ENCODE measurements at places on chromosomes 1 and 21.

DNA sequence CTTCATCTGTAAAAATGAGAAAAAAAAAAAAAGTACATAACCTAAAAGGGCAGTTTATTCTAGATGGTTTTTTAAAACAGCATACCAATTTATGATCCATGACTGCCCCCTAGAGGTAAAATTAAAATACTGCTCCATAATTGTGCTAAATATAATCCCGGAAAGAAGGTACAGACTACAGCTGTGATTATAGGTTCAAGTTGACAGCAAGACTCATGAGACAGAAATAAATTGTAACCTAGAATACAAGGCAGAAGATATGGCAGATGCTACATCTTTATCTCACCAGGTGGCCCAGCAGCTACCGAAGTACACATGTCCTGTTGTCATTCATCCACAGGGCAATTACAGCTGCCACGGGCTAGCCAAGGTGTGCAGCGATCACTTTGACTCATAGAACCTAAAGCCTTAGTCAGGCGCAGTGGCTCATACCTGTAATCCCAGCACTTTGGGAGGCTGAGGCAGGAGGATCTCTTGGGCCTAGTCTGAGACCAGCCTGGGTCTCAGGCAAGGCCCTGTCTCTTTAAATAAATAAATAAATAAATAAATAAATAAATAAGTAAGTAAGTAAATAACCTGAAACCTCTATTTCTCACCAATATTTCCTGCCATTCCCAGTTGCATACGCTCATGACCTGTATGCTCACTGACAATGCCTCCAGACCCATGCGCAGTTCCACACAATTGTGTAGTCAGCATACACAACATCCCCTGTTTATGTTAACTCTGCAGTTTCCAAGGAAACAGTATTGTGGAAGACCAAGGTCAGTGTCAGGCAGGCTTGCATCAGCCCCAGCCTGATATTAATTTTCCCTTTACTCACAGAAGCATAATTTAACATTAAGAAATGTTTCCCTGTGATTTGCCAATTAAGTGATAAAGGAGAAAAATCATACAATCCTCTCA is 18.3 kb upstream of the PPIE start:
- peak; percentile 23 for DNase-seq

DNA sequence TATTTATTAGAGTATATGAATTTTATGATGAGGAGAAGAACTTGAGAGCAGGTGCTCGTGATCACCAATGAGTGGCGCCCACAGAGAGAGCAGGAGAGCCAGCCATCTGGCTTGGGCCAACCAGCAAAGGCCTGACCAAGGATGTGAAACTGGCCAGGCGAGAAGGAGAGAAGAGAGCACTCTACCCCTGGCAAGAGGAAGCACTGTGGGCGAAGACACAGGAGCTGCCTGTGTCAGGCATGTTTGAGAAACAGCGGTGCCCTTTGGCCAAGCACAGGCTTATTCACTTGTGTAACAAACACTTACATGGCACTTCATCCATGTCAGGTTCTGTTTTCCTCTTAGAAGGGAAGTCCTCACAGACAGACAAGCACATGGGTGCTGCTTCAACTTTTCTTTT is 4.2 kb upstream of the SIPA1L2 start:
- DNase-seq = no peak

DNA sequence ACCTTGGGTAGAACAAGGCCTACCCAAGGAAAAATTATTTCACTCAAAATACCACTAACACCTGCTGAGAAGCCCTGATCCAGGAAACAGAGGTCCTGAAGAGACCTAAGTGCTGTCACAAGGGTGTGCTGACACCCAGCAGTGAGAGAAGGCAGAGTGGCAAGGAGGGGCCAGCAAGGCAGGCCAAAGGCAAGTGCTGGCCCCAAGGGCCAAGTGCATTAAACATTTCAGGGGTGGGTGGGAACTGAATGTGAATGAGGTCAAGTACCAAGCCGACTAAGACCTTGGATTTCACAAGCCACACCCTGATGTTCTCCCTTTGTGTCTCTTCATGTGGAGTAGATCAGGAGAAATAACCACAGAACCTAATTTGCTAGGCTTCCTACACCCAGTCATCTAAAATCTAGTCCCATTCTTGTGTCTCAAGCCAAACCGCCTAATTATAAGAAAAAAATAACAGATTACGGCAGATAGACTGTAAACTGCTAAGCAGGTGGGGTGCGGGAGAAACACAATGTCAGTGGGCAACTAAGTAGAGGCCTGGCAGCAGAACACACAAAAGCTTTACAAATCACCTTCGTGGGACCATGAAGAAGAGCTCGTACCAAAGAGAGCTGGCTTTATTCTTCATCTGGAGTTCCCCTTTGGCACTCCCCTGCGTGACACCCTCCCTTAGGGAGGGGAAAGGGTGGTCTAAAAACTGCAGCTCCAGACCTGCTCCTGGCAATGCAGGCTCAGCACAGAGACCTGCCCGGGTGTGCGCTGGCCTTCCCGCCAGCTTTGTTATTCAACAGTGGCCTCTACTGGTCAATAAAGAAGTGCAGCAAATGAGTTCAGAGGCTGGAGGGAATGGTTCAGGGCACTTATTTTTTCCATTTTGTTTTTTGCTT is 8.7 kb downstream of the UBE2G2 start:
- peak; percentile 29 for DNase-seq

GRCh38 chr1:117967477-117967876 is 37.9 kb downstream of the WDR3 start:
- DNase-seq = peak; percentile 3

GRCh38 chr1:55192093-55192492 is 23.1 kb downstream of the USP24 start:
- no peak for DNase-seq

DNA sequence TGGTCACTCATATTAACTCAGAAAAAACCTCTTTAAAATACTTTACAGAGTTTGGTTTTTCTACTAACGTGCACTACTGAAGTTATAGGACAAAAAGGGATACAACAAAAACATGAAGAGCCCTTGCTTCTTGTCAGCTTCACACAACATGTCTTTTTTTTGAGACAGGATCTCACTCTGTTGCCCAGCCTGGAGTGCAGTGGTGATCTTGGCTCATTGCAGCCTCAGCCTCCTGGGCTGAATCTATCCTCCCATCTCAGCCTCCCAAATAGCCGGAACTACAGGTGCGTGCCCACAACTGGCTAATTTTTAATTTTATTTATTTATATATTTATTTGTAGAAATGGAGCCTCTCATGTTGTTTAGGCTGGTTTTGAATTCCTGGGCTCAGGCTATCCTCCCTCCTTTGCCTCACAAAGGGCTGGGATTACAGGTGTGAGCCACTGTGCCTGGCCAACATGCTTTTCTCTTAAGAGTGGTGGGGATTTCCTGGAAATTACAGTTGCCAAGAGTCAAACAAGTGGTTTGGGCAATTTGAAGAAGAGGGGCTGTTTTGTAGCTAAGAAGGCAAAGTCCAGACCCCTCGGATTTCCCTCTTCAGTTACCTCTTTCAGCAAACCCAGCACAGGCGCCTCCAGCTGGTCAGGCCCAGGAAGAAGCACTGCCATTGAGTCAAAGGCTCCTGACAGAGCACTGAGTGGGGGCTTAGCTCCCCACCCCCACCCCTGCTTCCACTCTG is 6.4 kb upstream of the SMPDL3B start:
- DNase-seq = no peak

DNA sequence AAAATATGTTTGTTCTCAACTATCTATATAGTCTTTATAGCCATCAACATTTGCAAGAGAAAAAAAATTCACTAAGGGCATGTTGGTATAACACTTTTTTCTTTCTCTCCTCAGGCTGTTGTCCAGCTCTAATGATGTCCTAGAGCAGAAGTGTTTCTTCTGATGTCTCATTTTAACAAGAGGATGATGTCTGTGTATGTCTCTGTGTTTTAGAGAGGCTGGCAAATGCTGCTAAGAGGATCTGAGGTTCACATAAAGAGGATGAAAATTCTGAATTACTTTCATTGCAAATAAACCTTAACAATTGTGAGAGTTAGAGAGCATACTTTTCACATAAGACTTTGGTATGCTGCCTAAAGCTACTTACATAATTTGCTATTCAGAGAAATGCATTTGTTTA is 2.6 kb upstream of the BRINP3 start:
- no peak for DNase-seq

- no peak for DNase-seq
These were observed 5.6 kb downstream of the ELK4 start for GRCh38 chr1:205626216-205626615.

DNA sequence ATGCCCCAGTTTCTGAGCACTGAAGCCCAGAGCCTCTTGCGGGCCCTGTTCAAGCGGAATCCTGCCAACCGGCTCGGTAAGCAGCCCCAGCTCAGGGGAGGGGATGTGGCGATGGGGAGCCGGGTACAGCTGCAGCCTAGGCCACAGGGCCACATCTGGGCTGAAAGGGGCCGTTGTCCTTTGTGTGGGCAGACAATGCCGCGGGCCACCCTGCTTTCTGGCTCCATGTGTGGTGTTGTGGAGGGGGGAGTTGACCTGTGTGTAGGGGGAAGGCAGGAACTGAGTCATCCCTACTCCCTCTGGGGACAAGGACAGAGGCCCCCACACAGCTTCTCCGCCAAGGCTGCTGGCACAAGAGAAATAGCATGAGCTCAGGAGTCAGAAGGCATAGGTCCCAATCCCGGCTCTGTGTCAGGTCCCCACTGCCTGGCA is 26.0 kb downstream of the RPS6KA1 start:
- DNase-seq = no peak

DNA sequence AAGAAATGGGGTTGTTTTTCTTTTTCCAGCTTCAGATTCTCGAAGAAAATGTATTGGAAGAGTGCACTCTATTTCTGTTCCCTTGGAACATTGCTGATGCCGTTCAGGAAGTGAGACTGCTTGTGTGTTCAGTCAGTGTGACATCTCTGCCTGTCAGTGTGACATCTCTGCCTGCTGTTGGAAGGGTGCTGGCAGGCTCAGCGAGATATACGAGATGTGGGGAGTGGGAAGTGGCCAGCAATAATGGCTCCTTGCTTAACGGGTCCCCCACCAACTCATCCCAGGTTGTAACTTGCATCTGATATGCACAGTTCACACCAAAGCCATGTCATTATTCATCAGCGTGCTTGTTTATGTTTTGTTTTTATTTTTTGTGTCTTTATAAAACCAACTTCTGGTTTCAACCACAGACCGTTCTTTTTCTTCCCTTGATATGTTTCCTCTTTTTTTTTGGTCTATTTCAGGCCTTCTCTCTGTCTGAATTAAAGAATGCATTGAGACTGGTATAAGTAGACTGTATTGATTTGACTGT is 145.4 kb downstream of the GALNT2 start:
- no peak for DNase-seq

DNA sequence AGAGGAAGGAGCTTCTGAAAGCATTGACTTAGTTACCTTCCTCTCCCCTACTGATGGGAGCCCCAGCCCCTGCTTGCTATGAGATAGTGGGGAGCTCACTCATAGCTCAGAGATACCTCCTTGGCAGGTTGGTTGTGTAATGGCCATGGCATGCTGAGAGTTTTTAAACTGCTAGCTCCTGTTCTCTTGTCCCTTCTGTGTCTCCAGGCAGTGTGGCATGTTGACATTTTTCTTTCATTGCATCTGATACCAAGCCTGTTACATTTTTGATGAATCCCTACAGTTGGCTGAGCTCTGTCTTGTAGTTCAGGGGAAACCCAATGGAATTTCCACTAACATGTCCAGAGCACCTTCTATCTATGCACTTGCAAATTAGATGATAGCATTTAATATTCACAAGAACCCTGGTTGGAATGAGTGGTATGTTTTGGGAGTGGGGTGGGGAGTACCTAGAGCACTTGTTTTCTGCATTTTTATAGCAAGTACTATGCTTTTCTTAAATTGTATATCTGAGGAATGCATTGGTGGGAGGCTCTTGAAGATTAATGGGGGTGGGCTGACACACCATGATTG is 39.1 kb upstream of the EFCAB14 start:
- no peak for DNase-seq

- no peak for DNase-seq
These were observed 21.4 kb upstream of the ALDH4A1 start for GRCh38 chr1:18923756-18924211.

DNA sequence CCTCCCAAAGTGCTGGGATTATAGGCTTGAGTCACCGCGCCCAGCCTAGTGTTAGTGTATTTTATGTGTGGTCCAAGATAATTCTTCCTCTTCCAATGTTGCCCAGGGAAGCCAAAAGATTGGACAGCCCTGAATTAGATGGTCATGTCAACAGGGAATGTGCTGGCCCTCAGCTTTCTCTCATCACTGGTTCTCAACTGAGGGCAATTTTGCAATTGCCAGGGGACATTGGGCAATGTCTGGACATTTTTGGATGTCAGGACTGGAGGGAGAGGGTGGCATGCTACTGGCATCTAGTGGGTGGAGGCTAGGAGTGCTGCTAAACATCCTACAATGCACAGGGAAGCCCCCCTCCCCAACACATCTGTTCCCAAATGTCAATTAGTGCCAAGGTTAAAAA is 95.0 kb downstream of the LAMC2 start:
- DNase-seq = peak; percentile 45

GRCh38 chr1:116686723-116687352 is 19.3 kb upstream of the IGSF3 start:
- DNase-seq = no peak

DNA sequence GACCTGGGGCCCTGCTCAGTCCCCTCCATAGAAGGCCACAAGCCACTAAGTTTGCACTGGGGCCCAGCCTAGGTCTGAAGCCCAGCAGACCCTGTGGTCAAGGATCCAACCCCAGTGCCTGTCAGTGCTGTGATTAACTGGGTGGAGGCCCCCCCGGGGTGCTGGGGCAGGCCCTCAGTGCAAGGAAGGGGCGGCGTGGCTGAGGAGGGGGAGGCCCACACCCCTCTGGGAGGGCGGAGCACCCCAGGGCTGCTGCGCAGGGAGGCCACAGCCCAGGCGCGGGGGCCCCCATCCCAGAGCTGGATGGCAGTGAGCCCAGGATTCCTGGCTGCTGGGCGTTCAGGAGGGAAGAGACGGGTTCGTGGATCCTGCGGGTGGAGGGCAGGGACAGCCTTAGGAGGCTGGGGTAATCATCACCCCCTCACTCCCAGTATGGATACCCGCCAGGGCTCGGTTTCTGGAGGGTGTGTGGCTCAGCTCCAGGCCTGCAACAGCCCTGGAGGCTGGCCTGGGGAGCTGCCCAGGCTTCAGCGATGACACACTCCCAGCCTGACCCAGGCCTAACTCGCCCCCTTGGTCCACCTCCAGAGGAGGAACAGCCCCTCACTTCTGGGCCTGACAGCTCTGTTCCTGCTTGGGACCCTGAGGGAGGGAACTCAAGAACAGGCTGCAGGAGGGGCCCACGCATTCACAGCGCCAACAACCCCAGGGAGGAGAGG is 890 bp downstream of the GJC2 start:
- DNase-seq = peak; percentile 80

DNA sequence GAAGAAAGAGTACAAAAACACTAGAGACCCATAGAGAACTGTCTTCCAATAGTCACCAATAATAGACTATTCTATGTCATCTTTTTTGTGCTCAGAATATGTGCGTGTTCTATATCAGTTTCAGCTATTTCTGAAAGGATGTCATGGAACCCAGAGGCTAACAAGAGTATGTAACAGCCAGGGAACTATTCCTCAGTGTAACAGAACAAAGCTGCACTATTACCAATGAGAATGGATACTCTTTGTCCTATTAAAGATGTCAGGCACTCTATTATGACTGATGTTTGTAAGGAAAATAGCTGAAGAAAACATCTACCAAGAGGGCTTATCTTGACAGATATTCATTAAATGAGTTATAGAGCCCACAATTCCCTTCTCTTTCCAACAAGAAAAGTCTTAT is 8.6 kb upstream of the LRRC8C start:
- no peak for DNase-seq

All from GM04504 (cell line).